ENCODE measurements at places on chromosomes 2 and 18.

- DNase-seq = no peak
These were observed 1.1 kb downstream of the PRLH start for GRCh38 chr2:237567276-237568029.

DNA sequence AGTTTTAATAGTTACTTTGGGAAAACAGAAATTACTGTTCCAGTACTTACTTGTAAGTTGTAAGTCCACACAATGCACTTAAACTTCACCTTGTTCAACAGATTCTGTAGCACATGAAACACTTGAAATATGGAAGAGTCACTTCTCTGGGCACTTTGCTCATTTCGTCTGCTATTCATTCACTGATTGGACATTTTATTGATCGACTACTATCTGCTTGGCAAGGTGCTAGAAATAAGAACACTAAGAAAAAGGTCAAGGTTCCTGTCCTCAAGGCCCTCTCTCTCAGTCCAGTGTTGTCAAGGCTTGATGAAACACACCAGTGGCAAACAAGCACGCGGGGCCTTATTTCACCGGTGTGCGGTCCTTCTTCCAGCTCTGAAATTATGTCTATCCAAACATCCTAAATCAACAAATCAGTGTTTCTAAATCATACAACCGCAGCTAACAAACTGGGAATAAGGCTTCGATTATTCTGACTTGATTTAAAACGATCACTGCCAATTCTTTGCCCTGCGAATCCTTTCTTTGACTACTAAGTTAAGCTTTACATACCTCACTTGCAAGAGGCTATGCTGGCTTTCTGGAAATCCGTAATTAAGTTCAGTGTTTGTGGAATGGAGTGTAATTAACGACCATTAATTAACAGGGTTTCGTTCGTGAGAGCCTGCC lies 780 bp upstream of the ITGAV start:
- no peak for DNase-seq

DNA sequence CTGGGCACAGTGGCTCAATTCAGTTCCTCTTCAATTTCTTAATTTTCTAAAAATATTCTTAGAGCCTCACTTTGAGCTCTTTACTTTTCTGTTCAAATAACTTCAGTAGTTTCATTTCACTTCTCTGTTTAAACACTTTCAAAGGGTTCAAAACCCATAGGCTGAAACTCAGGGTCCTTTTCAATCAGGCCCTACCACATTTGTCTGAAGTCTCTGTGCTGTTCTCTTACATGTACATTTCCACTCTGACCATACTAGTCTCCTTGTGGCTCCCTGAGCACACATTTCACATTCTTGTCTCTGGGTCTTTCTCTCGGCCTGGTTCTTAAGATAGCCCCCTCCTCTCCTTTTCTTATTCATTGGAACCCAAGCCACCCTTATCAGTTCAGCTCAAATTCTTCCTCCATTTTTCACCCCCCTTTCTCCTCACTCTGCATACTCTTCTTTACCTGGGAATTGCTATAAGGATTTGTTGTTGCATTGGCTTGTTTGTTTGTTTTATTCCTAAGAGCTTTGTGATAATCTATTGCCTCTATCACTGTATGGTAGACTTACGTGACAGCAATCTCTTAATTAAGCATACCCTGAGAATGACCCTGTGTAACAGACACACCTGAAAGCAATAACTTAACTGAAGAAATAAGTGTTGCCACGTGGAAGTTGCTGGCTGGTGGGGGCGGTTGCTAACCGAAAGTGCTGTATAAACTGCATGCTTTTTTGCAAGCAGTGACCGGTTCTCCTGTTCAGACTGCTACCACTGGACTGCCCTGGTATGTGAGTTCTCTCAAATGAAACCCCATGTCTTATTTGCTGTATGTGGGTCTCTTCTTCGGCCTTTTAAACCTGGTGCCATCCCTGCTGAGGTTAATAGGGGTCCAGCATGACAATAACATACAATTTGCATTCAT lies 27.7 kb upstream of the ACADL start:
- DNase-seq = no peak

DNA sequence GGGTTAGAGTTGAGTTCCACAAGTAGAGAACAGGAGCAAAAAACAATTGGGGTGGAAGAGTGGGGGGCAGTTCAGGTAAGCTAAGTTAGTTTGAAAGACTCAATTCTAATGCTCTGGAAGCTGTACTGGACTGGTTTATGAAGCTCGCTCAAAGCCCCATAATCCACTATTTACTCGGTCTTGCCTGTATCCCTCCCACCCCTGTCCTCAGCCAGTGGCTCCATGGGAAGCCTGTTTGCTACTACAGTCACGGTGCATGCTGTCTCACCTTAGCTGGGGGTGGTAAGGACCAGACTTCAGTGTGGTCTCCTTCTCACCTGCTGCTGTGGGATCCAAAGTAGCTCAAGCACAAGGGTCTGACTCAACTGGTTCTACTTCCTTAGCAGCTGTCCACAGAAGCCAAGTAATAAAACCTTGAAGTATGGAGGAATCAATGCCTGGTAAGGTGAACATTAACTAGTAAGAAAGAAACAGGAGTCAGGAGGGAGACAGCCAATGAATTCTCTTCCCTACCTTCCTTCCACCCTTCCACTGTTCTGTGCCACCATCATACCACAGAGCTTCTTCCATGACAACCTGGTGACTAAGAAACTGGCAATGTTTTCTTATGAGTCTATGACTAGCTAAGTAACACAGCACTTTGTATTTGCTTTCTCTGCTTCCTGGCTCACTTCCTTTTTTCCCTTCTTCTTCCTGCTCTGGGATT lies 230.8 kb downstream of the SRBD1 start:
- DNase-seq = peak; percentile 19

GRCh38 chr18:23584019-23584983 lies 2.0 kb downstream of the NPC1 start:
- no peak for DNase-seq

DNA sequence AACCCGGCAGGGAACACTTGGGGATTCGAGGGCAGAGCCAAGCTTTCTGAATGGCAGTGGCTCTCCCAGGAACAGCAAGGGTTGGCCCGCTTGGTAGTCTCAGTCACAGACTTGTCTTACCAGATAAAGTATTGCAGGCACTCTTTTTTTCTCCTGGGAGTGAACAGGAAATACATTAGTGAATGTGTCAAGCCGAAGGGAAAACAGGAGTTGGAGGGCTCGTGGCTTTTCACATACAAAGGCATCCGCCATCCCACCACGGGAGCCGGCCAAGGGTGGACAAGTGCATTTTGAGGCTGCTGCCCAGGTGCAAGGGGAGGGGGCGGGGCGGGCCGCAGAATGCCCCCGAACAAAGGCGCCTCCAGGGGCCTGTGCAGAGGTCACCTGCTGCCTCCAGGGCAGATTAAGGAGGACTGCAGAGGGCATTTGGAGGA lies 163.3 kb upstream of the SIX3 start:
- no peak for DNase-seq

- no peak for DNase-seq
These were observed 50.6 kb upstream of the TMEFF2 start for GRCh38 chr2:192245329-192245728.

DNA sequence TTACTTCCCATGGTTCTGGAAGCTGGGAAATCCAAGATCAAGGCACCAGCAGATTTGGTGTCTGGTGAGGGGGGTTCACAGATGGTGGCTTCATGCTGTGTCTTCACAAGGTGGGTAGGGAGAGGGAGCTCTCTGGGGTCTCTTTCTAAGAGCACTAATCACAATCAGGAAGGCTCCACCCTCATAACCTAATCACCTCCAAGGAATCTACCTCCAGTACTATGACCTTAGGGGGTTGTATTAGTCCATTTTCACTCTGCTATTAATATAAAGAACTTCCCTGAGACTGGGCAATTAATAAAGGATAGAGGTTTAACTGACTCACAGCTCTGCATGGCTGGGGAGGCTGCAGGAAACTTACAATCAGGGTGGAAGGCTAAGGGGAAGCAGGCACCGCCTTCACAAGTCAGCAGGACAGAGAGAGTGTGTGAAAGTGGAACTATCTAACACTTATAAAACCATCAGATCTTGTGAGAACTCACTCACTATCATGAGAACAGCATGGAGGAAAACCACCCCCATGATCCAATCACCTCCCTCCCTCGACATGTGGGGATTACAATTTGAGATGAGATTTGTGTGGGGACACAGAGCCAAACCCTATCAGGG lies 17.6 kb downstream of the TBC1D8 start:
- no peak for DNase-seq

DNA sequence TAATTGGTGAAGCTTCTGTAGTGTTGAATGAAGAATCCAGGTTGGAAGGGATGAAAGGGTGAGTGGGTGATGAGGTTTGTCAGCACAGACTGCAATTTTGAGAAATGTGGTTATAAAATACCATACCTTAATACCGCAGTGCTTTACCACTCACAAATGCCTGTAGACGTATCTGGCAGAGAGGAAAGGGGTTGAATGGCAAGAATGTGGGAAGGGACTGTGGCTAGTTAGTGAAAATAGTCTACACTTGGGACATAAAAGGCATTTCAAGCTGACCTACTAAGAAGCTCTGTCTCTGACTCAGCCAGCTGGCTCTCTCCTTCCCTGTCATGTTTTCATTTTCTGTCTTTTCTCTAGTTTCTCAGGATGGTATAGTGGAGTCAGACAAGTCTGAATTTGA lies 25.1 kb downstream of the CDK15 start:
- DNase-seq = no peak

GRCh38 chr2:168731616-168732015 lies 70.8 kb upstream of the NOSTRIN start:
- DNase-seq = peak; percentile 20

DNA sequence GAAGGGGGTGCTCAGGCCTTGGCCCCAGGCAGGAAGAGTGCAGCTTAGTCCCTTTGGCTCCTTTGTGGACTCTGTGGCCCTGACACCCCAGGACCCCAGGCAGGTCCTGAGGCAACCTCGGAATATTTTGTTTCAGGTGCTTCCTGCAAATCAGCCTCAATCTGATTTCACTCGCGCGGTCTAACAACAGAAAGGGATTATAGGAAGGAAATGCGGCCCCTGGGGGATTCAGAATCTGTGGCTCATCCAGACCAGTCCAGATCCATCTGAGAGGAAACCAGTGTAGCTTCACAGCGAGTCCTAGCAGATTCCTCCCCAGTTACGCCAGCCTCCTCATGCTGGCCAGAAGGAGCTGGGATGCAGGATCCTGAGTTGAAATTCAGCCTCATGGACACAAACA lies 59.5 kb upstream of the YWHAQ start:
- peak; percentile 31 for DNase-seq

DNA sequence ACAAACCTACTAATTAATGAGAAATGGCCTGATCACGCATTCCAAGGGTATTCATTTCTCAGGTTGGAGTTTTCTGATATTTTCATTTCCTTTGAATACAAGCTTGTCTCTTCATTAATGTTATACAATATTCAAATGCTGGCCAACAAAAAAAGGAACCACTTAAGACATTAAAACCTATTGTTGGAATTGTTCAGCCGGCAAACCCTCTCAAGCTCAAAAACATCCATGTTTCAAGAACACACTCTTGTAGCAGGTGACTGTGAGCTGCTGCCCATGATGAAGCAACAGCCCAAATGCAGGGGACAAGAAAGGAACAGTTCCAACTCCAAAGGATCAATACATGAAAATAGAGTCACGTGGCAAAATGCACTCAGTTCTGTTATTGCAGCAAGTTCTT lies 454.5 kb downstream of the BCL11A start:
- no peak for DNase-seq

DNA sequence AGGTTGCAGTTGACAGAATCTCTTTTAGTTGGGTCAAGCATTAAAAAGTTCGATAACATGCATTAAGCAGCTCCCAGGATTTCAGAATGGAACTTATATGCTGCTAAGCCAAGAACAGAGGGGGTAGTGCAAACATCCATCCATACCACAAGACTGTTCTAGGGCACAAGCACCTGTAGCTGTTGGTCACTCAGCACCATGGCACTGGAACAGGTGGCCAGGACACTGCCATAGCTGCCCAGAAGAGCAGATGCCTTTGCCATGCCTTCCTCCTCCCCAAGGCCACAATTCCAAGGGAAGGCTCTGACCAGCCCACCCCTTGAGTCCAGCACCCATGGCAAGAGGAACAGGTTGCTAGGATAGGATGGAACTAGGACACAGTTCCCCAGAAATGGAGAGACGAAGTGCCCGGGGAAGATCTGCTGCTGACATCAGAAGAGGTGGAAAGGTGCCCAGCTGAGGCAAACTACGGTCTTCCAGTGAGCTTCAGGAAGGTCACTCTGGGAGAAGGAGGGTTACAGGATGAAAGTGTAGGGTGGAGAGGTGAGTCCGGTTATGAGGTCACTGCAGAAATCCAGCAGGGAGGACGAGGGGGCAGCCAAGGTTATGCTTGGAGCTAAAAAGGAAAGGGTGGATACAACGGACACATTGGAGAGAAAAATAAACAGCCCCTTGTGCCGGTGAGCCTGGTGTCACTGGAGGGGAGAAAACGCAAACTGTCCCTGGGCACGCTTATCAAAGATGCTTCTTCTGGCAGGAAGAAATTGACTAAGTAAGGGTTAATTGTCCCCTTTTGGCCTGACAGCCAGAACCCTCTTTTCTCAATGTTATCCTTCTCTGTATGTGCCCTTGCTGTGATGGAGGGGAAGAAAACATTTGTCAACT lies 41.9 kb downstream of the C1QL2 start:
- DNase-seq = no peak

DNA sequence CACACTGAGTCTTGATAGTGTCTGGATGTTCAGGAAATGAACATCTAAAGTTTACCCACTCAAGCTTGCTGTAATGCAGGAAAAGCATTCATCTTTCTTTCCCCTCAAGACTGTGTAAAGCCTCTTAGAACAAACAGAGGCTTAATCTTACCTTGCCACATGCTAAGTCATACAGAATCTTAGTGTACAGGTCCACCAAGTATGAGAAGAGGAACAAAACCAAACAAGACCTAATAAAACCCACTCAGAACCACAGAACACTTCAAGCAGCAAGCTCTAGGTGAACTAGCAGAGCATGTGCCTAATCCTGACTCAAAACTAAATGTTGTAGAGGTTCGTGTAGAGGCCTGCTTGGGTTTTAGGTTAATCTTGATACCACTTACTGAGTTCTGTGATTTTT lies 97.6 kb downstream of the SPTBN1 start:
- DNase-seq = no peak

GRCh38 chr18:48841381-48842258 lies 109.1 kb downstream of the SMAD7 start:
- peak; percentile 74 for DNase-seq

- no peak for DNase-seq
These were observed 5.3 kb upstream of the REG1A start for GRCh38 chr2:79114797-79115494.

DNA sequence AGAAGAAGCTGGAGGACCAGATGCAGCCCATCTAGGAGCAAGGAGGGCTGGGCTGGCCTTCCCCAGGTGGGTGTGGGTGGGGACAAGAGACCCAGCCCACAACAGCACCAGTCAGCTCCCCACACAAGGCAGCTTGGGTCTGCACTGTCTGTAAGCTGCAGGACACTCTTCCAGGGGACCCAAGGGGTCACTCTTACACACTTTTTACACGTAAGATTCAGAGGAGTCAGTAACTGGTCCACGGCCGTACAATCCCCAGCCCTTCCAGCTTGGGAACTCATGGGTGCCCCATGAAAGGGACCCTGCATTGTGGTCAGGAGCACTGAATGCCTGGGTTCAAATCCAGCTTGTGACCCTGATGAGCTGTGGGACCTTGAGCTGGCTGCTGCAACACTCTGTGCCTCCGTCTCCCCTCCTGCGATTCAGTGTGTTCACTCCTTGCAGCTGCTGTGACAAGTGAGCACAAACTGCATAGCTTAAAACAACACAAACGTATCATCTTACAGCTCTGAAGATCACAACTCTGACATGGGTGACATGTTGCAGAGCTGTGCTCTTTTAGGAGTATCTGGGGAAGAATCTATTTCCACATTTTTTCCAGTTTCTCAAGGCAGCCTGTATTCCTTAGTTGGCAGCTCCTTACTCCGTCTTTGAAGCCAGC lies 11.1 kb upstream of the SLC66A3 start:
- DNase-seq = no peak

- no peak for DNase-seq
These were observed 201.9 kb downstream of the CLIP4 start for GRCh38 chr2:29317077-29317517.

Data from fibroblast of lung (primary cell).